ENCODE measurements at places on chromosomes 13 and 19. TPM values are rescaled to one million over a fixed set of nuclear protein-coding genes. Genes with fewer than 3 reads are reported as not detected.

DNA sequence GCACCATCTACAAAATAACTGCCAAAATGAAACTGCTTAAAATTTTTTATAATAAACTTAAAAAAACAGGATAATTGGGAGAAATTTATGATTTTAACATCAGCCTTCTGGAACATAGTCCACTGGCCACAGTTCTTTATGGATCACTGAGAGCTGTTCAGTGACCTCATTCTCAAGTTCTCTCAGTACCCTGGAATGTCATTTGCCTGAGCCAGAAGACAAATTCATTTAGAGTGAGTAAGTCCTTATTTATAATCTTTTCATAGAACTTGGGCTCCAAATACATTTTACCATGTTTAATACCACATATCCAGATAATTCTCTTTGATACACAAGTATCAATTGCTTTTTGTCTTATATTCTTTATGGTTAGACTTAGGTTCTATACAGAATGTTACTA, 87.6 kb downstream of the CAB39L start:
- no peak for DNase-seq

DNA sequence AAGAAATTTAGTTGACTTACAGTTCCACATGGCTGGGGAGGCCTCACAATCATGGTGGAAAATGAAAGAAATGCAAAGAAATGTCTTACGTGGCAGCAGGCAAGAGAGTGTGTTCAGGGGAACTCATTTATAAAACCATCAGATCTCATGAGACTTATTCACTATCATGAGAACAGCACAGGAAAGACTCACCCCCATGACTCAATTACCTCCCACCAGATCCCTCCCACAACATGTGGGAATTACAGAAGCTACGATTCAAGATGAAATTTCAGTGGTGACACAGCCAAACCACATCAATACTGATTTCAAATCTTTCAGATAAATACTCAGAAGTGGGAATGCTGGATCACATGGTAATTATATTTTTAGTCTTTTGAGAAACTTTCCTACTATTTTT, 1357.9 kb downstream of the SLITRK5 start:
- DNase-seq: no peak

DNA sequence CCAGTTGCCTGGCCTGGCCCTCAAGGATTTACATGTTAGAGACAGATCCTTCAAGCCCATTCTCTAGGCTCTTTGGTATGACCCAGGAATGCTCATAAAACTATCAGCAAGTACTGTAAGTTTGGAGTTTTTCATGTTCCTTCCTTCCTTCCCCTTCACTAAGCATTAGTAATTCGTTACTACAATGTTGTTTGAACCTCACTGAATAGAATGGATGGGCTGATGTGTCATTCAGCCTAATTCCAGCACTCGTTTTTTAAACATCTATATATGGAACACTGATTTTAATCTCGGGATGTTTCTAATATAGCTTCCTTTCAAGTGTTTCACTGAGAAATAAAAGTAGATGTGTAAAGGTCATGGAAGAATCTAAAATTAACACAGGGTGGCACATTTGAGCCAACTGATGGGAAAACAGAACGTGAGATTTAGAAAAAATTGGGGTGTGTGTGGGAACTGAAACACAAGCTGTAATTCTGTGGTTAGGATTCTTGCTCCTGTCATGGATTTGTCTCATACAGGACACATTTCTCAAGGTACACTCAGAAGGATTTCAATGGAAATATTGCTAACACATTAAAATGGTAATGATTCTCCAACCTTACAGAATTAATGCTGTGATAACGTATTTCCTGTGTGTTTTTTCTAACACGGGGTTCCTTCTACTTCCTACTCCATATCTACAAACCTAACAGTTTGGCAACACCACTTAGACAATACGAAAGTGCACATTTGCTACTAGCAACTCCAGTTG, 93.4 kb downstream of the FLT1 start:
- DNase-seq: no peak

IGSF23 gene
- not detected for total RNA-seq

- DNase-seq: peak; percentile 24
These were observed 8.1 kb upstream of the SERPINE3 start for GRCh38 chr13:51331354-51331861.

ZBTB32 gene
- total RNA-seq: 228 TPM

GRCh38 chr19:425056-425455, 16.1 kb upstream of the C2CD4C start:
- no peak for DNase-seq

DNA sequence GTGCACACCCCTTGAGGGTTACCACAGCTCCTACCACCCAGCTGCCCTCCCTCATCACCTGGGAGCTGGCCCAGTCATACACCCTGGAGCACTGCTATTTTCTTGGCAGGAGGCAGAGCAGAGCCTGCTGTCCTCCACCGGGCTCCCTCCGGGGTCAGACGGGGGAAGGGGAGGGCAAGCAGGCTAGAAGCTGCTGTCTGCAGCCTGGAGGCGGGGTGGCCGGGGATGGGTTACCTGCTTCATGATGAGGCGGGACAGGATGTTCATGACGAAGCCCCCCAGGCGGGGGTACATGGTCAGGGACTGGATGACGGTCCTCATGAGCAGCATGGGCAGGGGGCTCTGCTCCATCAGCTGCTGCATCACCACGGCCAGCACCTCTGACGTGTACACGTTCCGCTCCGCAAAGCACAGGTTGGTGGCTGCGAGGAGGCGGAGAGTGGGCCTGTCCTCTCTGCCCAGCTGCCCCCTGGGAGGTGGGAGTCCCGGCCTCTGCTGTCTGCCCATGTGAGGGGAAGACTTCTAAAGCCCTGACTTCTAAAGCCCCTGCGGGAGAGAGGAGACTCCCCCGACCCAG, 2.7 kb upstream of the RSPH6A start:
- no peak for DNase-seq

DNA sequence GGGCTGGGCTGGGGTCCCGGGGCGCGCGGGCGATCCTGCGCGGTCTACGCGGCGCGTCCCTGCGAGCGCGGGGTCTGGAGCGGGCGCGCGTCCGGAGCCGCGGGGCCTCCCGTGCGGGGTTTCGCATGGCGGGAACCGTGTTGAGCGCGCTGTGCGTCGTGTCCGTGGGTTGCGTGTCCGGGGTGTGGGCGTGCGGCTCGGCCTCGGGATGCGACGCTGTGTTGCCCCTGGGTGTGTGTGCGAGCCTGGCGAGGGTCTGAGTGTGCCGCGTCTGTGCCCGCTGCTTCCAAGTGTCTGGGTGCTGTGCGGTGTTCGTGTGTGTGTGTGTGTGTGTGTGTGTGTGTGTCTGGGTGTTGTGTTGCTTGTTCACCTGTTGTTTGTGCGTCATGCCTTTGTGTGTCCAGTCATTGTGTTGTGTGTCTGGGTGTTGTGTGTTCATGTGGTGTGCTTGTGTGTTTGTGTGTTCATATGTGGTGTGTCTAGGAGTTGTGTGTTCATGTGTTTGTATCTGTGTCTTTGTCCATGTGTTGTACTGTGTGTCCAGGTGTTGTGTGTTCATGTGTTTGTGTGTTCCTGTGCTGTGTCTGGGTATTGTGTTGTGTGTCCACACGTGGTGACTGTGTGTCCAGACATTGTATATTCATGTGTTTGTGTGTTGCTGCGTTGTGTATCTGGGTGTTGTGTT, 552 bp downstream of the PLK5 start:
- no peak for DNase-seq

GRCh38 chr13:30300596-30300995, 6.8 kb downstream of the KATNAL1 start:
- DNase-seq: no peak

- DNase-seq: no peak
These were observed 18.4 kb upstream of the CHST8 start for GRCh38 chr19:33603377-33603776.

GPR18 gene
- 2.4 TPM for total RNA-seq

POGLUT2 gene
- 4.9 TPM for total RNA-seq

GRCh38 chr13:109867766-109868165, 81.4 kb upstream of the IRS2 start:
- DNase-seq: no peak

GRCh38 chr13:105343134-105343806, 1192.2 kb downstream of the EFNB2 start:
- no peak for DNase-seq

- no peak for DNase-seq
These were observed 38.4 kb downstream of the KCNC3 start for GRCh38 chr19:50290775-50291174.

GRCh38 chr19:11767633-11768133, 883 bp downstream of the ZNF441 start:
- peak; percentile 52 for DNase-seq

GRCh38 chr13:45881353-45881752, 29.8 kb upstream of the SIAH3 start:
- no peak for DNase-seq

DNA sequence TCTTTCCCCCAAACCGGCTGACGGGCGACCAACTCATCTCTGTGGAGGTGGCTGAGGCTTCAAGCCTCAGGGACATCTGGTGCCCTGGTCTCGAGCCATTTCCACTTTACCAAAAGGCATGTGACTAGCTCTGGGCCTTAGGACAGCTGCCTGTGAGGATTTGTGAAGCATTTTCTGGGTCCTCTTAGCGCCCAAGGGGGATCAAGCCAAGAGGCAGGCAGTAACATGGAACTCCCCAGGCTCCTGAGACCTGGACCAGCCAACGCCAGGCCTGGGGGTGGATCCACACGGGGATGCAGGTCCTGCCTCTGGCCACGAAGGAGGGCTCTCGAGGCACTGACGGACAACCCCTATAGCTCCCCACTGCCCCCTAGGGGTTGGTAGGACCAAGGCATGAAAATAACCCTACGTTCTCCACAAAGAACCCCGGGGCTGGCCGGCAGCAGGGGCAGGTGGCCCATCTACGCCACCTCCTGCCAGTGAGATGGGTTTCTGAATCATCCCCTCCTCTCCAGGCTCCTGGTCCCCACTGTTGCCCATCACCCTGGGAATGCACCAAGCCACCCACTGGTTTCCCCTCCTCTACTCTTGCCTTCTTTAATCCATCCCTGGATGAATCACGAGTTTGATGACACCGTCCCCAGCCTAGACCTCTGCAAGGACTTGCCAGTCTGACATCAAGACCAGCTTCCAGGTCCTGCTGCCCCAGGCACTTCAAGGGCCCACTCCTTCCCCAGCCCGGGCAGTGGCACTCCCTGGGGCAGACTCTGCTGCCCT, 7.0 kb upstream of the MYDGF start:
- peak; percentile 33 for DNase-seq

- no peak for DNase-seq
These were observed 6.4 kb upstream of the EPHX3 start for GRCh38 chr19:15238639-15239155.

DNA sequence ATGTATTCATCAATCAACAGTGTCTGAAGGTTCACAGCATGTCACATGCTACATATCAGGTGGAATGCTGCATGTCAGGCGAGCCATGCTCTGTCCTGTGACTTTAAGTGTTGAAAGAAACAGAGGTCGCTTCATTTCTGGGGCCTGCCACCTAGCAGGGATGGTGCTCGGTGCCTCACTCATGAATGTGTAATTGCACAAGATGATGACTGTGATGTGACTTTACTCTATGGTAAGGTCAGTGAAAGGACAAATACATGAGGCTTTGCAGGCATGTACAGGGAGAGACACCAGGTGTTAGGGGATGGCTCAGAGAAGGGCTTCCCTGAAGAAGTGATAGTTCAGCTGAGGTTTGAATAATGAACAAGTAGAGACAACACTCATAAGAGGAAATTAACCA, 66.7 kb downstream of the FRY start:
- DNase-seq: no peak

GRCh38 chr13:112943309-112944125, 25.5 kb upstream of the MCF2L start:
- DNase-seq: peak; percentile 33

GRCh38 chr13:28357247-28357825, 137.6 kb downstream of the FLT1 start:
- no peak for DNase-seq

- DNase-seq: no peak
These were observed 25.4 kb downstream of the PCDH9 start for GRCh38 chr13:67204764-67205163.

CFAP97D2 gene
- total RNA-seq: not detected

LILRB2 gene
- not detected for total RNA-seq

DNA sequence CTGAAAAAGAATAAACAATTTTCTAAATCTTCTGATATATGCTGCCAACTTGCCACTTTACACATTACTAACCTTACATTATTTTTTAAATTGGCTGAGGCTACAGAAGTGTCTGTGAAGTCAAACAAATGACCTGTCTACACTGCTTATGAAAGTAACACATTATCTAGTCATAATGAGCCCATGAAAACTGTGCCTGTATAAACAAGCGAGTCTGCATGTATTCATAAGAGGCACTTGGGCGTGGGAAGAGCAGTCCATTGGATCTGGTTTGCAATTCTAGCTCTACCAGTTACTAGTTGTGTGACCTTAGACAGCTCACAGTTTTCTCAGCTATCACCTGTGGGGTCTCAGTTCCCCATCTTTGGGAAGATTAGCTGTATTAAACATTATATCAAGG, 3.1 kb downstream of the VPS36 start:
- DNase-seq: peak; percentile 43

DNA sequence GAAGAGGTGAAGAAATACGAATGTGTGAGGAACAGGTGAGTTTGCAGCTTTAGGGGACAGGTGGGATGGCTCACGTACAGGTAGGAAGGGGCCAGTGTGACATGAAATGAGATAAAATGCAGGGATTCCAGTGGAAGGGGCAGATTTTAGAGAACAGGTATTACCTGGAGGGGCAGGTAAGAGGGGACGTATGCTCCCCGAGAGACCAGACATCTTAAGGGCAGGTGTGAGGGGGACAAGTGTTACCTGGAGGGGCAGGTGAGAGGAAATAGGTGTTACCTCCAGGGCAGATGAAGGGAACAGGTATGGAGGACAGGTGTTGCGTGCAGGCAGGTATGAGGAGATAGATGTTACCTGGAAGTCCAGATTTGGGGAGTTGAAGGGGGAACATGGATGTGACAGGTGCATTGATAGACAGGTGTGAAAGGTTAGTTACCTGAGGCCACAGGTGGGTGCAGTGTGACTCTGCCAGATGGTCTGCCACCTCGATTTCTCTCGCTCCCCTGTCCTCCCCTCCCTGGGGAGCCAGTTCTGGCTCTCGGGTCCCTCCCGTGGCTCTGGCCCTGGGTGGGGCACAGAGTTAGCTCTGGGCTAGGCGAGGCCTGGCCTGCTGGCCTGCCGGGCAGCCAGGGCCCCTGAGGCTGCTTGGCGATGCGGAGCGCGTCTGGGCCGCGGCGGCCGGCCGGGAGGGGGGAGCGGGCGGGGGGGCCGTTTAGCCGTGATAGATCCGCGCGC, 2.1 kb downstream of the ERFL start:
- no peak for DNase-seq

Measured in activated CD4-positive, alpha-beta memory T cell treated with anti-CD3 and anti-CD28 coated beads for 36 hours (primary cell).